Astrocyte (in vitro differentiated cells and primary cell): ENCODE measurements at places on chromosomes 3 and 15.
A peak's percentile ranks its signal among the peaks of the same experiment; 100 is the strongest.

DNA sequence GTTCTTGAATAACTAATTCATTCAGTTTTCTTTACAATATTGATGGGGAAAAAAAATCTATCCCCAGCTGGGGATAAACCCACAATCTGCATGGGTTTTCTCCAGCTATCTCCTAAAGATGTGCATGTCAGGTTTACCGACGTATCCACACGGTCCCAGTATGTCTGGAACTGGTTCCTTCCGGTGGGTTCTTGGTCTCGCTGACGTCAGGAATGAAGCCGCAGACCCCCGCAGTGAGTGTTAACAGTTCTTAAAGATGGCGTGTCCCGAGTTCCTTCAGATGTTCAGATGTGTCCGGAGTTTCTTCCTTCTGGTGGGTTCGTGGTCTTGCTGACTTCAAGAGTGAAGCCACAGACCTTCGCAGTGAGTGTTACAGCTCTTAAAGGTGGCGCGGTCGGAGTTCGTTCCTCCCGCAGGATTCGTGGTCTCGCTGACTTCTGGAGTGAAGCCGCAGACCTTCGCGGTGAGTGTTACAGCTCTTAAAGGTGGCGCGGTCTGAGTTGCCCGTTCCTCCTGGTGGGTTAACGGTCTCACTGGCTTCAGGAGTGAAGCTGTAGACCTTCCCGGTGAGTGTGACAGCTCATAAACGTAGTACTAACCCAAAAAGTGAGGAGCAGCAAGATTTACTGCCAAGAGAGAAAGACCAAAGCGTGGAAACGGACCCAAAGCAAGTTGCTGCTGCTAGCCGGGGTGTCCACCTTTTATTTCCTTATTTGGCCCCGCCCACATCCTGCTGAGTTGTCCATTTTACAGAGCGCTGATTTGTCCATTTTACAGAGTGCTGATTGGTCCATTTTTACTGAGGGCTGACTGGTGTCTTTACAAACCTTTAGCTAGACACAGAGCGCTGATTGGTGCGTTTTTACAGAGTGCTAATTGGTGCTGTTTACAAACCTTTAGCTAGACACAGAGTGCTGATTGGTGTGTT lies 195.1 kb upstream of the NR2F2 start:
- DNase-seq = no peak

DNA sequence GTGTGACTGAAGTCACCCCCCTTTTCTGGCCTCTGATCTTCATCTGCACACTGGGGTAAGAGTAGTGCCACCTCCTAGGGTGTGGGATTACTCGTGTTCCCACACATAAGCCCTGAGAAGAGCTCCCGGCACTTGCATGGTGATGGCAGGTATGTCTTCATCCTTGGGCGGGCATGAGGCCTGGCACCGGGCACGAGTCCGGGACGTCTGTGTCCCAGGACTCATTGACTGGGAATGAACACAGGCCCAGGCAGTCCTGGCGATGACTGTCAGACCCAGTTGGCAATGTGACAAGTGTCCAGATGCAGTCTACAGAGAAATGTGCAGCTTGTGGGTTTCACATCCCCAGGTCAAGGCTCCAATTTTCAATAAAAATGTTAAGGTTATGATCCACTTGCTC lies 78.9 kb downstream of the TBC1D2B start:
- no peak for DNase-seq

GRCh38 chr3:55725681-55726500 lies 238.8 kb upstream of the WNT5A start:
- DNase-seq = no peak

DNA sequence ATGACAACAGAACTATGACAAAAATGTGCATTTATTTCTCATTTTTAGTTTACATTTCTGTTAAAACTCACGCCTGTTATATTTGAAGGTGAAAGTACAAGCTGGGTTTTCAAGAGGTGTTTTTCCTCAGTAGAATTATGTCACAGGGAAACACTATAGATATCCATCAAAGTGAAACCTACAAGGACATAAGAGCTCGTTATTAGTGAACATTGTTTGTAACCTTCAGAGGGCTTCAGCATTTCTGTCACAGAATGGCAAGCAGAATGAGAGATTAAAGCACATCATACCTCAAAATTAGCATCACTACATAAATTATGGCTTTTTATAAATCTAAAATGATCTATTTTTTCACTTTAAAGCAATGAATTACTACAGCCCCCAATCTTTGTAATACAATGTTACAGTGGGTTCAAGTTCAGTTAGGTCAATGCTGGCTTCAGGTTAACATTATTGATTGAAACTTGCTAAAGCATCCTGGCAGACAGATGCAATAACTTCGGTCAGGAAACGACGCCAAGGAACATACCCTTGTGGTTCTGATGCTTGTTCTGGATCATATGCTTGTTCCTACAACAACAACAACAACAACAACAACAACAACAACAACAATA lies 405.6 kb downstream of the CADM2 start:
- no peak for DNase-seq

DNA sequence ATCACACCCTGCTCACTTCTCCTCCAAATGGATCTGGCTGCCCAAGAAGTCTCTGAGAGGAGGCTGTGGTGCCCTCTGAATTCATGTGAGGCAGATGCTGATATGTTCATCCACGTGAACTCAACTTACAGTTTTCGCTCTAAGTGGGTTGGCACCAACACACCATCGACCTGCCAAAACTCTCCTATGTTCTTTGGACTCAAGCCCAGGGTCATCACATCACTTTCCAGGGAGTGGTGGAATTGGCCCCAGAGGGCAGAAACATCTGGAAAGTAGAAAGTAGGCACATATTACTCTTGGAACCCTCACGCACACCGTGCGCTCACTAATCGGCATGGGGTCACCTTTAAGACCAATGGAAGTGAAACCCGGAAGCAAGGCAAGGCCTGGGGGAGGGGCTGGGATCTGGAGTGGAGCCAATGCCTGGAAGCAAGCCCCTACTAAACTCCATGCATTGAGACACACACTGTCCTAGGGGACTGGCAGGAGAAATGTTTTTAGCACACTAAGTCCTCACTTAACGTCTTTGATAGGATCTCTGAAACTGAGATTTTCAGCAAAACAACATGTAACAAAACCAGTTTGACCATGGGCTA lies 41.4 kb downstream of the SSUH2 start:
- no peak for DNase-seq

GRCh38 chr15:85618956-85619491 lies 175.7 kb downstream of the KLHL25 start:
- DNase-seq = peak; percentile 98

DNA sequence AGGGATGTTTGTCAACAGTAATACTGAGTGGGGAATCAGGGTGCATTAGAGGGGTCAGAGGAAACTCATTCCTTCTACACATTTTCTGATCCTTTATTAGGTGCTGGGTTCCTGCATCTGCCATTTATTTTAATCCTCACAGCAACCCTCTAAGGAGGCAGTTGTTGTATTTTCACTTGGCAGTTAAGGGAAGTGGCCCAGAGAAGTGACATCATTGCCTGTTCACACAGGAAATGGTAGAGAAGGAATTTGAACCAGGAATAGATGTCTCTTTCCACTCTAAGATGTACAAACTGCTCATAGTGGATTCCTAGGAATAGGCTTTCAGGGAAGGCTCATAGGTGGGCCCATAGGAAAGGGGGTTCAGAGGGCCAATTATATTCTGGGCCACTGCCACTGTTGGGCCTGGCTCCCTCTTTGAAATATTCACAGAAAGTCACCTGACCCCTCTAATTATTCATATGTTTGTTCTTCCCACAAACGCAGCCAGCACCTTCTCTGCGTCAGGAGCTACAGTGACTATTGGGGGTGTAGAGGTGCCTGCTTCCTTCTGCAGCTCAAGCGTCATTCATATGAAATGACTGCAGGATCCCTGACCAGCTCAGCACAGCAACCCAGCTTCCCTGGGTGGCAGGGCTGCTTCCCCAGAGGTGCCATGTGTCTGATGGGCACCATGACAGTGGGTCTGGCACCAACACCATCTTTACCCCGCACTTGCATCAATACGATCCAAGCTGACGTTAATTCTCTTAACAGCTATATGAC lies 163.9 kb upstream of the SMAD3 start:
- DNase-seq = peak; percentile 45

DNA sequence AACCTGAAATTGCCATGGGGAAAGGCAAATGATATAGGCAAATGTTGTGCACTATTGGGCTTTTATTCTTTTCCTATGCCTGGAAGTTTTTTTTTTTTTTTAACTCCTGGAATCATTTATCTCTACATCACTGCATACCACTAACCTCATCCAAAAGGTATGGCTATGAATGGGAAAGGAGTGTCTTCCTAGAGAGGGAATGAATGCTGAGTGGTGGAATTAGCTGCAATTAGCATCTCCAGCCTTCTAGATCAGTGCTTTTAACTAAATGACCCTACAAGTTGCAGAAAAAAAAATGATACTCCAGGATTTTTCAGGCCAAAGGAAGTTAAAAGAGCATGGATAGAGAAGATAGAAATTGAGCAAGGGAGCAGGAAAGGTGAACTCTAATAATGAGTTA lies 429.8 kb upstream of the PDZRN3 start:
- no peak for DNase-seq

GRCh38 chr3:182879031-182879611 lies 85.8 kb downstream of the ATP11B start:
- DNase-seq = no peak

GRCh38 chr3:177881351-177881750 lies 654.9 kb upstream of the KCNMB2 start:
- DNase-seq = no peak

- no peak for DNase-seq
Observed at GRCh38 chr15:65801229-65801805, 9.2 kb upstream of the DENND4A start.

GRCh38 chr3:165081183-165081582 lies 2.9 kb upstream of the SI start:
- no peak for DNase-seq

GRCh38 chr15:45842151-45842550 lies 207.3 kb downstream of the SQOR start:
- no peak for DNase-seq
